ENCODE measurements at places on chromosomes 6 and 20. TPM values are rescaled to one million over a fixed set of nuclear protein-coding genes. Genes with fewer than 3 reads are reported as not detected.

Gene ENPP1
- 26.8 TPM for total RNA-seq

Gene MAS1
- total RNA-seq = under 0.01 TPM

Gene TRIM10
- total RNA-seq = under 0.01 TPM

Gene SDHAF4
- total RNA-seq = 8.2 TPM

Gene SPATS1
- total RNA-seq = not detected

Gene FAM209A
- total RNA-seq = not detected

Gene KHDC1L
- not detected for total RNA-seq

Gene HLA-DQB2
- total RNA-seq = not detected

Gene HSPA1L
- total RNA-seq = 1.3 TPM

Gene GNRH2
- total RNA-seq = not detected

Gene PPIL6
- 6.5 TPM for total RNA-seq

Gene FERMT1
- 6.3 TPM for total RNA-seq

Gene CHRNA4
- not detected for total RNA-seq

Gene SLC35F1
- not detected for total RNA-seq

Gene DEFB124
- total RNA-seq = not detected

Gene PAK1IP1
- total RNA-seq = 17.5 TPM

Gene COL12A1
- total RNA-seq = 163 TPM

Gene ZDHHC14
- 3.8 TPM for total RNA-seq

Gene ACTR5
- total RNA-seq = 7.5 TPM

Gene MOCS1
- total RNA-seq = 28.2 TPM

Gene DAAM2
- total RNA-seq = 36.9 TPM

Gene CST2
- total RNA-seq = 6.9 TPM

Gene C20orf141
- not detected for total RNA-seq

Gene CUTA
- total RNA-seq = 87.4 TPM

Gene IL17F
- total RNA-seq = not detected

Gene OPN5
- not detected for total RNA-seq

Gene ANKEF1
- 0.96 TPM for total RNA-seq

Gene NKAIN2
- not detected for total RNA-seq

Gene RNF114
- 150 TPM for total RNA-seq

Gene CD83
- total RNA-seq = 3.1 TPM

Gene ASF1A
- total RNA-seq = 11.8 TPM

Gene KIF25
- total RNA-seq = 2.0 TPM

Gene TUBB2B
- 6.9 TPM for total RNA-seq

Gene BPIFB4
- total RNA-seq = not detected
